NCI-H1930 (cell line): ENCODE measurements at places on chromosomes 5 and 9.
A peak's percentile ranks its signal among the peaks of the same experiment; 100 is the strongest.

- no peak for DNase-seq
Measured at GRCh38 chr9:18614651-18615050, 140.7 kb downstream of the ADAMTSL1 start.

GRCh38 chr5:13179407-13180087 lies 764.9 kb downstream of the DNAH5 start:
- peak; percentile 34 for DNase-seq

DNA sequence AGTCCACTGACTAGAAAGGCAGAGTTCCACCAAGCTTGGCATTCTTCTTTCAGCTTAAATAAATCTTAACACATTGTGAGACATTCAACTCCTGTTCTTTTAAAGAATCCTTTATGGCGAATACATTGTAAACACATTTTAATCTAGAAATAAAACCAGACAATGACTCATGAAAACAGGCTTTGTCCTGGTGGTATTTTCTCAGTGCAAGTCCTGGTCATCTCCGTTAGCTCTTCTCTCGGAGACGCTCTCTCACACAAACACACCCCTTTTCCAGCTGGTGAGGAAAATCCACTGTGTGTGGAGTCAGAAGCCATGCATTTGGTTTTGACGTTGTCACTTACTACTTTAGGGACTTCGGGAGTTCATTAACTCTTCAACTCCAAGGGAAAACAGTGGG lies 140.4 kb downstream of the AUH start:
- no peak for DNase-seq

GRCh38 chr9:107218829-107219485 lies 64.1 kb upstream of the RAD23B start:
- no peak for DNase-seq

DNA sequence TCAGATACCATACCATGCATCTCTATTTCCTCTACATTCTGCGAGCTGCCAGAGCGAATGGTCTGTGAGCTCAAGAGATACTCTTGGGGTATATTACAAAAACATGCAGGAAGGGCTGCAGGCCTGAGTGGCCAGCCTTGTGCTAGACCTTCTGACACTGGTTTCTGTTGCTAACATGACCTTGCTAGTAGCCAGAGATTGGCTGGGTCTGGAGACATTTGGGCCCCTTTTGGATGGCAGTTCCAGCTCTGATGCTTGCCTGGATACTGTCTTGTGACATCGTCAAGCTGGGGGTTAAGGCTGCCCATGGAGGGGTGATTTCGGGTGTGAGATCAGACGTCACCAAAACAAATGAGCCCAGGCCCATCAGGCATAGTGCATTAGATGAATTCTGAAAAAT lies 56.1 kb upstream of the FSTL4 start:
- DNase-seq, result no peak

GRCh38 chr5:10607023-10607665 lies 43.3 kb downstream of the ANKRD33B start:
- no peak for DNase-seq

GRCh38 chr9:129311643-129312042 lies 133.6 kb upstream of the IER5L start:
- no peak for DNase-seq

GRCh38 chr9:91496351-91496750 lies 72.7 kb upstream of the NFIL3 start:
- no peak for DNase-seq

DNA sequence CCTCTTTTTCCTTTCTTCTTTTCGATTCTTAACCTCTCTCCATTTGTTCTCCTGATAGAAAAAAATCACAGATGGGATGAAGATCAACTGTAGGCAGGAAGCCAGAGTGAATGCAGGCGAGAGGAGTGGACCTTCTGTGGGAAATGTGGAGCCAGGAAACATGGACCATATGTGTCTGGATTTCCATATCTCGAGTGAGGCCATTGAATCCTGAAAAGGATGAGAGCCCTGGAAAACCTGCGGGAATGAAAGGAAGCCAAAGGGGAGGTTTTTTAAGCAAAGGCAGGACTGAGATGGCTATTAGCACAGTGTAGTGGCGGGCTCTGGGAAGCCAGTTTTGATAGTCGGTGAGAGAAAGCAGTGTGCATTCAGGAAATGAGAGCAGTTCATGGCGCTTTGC lies 139.5 kb upstream of the C9orf72 start:
- no peak for DNase-seq

DNA sequence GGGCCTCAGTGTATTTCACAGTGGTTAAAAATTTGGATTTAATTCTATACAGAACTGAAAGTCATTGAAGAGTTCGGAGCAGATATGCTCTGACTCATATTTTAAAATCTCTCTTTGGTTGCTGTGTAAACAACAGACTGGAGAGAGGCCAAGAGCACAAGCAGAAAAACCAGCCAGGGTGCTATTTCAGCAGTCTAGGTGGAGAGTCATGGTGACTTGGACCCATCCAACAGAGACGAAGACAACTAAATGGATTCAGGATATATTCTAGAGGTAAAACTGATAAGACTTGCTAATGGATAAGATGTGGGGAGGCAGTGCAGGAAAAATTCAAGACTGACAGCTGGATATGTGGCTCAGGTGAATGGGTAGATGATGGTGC lies 168.9 kb downstream of the MAPKAP1 start:
- DNase-seq, result no peak

DNA sequence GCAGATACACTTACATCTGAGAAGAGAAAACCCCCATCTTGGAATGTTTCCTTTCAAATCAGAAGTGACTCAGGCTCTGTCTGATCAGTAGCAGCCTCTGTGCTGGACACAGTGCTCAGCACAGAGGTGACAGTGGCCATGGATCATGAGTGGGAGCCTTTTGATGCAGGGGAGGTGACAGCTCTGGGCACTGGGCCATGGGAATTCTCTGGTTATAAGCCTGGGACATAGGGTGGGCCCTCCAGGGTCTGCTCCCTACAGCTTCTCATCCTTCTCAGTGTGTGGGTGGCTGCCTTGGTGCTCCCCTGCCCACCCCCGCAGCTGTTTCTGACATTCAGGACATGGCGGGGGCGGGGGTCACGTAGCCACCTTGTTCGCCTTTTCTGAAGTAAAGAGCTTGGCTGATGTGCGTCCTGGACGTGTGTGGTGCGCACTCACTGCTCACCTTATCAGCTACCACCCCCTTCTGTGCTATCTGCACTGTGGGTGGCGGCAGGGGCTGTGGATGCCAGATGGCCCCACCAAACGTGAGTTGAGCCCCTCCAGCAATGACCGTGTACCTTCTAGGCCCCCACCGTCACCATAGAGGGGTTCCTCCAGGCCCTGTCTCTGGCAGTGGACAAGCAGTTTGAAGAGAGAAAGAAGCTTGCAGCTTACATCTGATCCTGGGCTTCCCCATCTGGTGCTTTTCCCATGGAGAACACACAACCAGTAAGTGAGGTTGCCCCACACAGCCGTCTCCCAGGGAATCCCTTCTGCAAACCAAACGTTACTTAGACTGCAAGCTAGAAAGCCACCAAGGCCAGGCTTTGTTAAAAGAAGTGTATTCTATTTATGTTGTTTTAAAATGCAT lies 24.0 kb downstream of the TRIP13 start:
- no peak for DNase-seq

DNA sequence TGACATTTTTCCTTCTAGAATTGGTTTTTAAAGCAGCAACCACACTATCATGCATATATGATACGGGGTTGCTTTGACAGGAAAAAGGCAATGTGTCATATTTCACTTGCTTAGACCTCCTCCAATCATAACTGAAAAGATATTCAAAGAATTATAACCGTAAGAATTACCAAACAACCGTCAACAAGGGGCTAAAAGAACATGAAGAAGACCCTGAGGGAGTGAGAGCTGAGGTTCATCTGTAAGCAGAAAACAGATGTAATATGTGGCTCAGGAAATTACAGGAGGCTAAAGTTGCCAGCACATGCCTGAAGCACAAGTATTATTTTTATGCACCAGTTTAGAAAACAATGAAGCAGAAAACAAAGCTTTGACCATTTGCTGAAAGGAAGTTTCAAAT lies 78.9 kb downstream of the APBA1 start:
- no peak for DNase-seq

DNA sequence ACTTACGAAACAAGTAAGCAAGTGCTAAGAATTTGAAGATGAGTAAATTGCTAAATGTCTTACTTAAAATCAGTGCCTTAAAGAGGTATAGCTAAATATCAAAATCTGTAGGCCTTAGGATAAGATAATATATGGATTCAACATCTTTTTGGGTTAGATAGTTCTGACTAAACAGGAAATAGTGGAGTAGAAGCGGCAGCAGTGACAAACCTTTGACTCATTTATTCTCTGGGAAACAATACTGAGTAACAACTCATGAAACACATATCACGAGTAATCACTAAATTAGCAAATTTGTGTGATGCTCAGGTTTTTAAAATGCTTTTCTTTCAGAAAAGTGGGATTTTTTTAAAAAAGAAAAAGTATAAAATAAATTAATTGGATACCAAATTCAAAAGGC lies 762.1 kb upstream of the TYRP1 start:
- DNase-seq, result no peak

- no peak for DNase-seq
Measured at GRCh38 chr9:93259490-93260262, 75.7 kb downstream of the WNK2 start.

DNA sequence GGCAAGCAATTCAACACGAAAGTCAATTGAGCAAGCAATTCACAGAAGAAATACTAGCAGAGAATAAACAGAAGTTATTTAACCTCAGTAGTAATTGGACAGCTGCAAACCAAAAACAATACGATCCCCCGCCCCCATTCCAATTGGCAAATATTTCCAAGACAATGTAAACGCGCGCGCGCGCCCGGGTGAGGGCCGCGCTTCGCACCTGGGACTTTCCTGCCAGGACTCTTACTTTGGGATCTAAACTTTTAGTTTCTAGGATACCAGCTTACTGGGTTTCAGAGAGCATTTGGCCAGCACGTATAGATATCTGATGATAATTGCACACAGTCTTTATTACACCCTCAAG lies 8.6 kb downstream of the RUFY1 start:
- DNase-seq, result peak; percentile 18

DNA sequence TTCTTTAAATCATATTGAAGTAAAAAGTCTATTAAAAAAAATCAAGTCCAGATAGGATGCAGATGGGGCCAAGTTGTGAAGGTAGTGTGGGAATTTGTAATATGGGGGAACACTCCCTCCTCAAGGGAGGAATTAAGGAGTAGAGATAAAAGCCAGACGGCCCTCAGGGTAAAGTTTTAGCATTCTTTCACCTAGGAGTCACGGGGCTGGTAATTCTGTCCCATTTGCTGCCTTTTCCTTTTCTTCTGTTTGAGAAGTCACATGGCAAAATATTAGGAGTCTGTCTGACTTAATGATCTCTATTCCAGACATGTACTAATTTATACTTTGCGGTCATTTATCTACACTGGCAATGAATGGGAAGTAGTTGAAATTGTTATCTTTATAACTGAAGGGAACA lies 61.9 kb downstream of the SNX24 start:
- DNase-seq, result no peak

DNA sequence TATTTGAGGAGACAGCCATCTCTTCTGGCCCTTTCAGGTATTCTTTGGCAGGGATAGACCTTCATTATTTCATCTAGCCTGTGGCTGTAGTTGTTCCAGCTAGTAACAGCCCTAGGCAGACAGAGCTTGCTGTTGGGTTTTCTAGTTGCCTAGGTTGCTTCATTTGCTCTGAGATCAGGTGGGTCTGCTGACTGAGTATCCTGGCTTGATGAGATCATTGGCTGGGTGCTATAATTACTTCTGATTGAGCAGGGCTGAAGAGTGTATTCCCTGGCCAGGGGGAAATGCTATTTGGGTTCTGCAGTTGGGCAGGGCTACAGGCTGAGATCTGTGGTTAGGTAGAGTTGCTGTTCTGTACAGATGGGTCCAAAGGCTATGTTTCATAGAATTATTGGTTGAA lies 456.1 kb downstream of the PSAT1 start:
- no peak for DNase-seq

GRCh38 chr9:10041726-10042229 lies 571.0 kb downstream of the PTPRD start:
- no peak for DNase-seq

DNA sequence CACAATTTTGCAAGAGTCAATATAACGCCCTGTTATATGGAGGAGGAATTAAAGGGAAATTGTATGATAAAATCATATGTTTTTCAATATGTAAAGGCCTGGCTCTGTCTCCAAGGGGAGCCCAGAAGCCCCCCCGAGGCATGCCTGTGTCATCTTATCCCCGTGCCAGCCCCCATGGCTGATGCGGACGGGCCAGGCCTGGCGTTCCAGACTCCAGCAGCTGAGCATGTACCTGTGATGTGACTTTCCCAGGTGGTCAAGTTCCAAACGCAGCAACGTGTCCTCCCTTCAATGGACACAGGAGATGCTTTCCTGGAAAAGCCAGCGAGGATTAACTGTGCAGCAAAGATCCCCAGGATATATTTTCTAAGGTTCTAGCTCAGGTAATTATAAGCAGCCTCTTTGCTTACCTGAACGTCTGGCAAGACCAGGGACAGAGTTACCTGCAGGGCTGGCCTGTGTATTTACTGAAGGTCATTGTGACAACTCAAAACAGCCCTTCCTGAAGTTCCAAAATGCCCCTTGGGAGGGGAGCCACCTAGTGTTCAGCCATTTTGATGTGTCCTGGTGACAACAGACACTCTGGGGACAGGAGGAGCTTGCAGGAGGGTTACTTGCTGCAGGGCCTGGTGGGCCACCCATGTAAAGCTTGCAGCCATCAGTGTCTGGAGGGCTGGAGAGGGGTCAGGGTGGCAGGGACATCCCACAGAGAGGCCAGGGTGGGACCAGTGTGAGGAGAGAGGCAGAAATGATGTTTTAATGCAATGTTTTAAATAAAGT lies 53.3 kb upstream of the RNU6ATAC start:
- DNase-seq, result no peak
